Activated CD8-positive, alpha-beta memory T cell treated with anti-CD3 and anti-CD28 coated beads, Interleukin-2, amount 50 U/mL, for 48 hours (primary cell): ENCODE measurements at places on chromosomes 12 and 14.
A peak's percentile ranks its signal among the peaks of the same experiment; 100 is the strongest.

GRCh38 chr12:12214635-12215131, 52.2 kb downstream of the LRP6 start:
- no peak for DNase-seq

DNA sequence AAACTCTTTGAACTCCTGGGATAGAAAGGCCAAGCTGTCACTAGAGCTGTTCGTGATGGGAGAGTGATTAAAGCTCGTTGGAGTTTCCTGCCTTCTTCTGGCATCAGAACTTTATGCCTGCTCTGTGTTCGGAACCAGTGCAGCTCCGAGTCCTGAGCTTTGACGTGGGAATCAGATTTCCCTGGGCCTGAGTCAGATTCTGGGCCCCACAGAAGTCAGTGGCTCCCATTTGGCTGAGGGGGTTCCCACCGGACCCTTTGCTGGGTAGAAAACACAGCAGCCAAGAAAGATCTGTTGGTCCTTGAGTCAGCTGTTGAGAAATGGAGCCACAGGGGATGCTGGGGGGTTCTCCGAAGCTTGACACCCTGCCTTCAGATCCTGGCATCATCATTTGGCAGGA, 238.0 kb downstream of the CHST11 start:
- DNase-seq: no peak

DNA sequence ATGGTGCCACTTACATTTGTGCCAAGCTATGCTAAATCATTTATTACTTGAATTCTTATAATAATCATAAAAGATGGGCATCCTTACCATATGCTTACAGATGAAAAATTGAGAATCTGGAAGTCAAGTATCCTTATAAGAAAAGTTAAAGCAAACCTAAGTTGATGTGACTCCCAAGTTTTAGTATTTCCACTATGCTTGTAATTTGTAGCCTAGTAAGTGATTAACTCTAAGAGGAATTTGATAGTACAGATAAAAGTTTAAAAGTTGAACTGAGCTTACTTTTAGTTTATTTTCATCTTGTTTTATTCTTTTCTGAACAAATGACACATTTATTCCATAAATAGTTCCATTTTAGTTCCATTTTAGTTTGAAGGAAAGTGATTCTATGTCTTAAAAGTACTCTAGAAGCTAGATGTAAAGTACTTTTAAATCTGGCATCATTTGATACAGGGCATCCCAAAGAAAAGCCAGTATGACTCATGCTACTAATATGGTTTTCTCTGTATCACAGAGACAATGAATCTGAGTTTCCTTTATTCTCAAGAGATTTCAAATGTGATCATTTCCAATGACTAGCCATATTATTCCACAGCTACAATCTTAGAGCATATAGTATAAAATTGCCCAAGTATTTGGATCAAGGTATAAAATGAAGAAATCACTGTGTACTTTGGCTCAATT, 596.0 kb downstream of the SLC16A7 start:
- no peak for DNase-seq

- no peak for DNase-seq
Measured at GRCh38 chr12:52570511-52570910, 3.1 kb downstream of the KRT74 start.

- DNase-seq: no peak
Measured at GRCh38 chr12:108448246-108448645, 66.8 kb upstream of the FICD start.

DNA sequence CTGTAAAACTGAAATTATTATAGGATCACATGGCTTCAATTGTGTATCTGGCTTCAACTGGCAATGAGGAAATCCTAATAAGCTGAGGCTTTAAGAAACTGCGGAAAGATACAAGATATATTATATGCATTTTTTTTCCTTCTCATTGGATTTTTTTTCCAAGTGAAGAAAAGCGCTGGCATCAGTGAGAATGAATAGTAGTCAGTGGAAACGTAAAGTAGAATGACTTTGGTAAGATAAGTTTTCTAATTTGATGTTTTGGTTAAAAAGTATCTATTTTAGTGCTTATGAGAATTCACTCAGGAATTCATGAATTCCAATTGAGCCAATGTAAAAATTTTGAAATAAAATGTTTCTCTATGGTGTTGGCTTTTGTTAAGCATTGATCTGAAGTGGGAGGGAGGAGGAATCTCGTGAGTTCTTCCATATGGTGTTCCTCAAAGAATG, 173.5 kb upstream of the FRMD6 start:
- no peak for DNase-seq

- no peak for DNase-seq
Measured at GRCh38 chr12:6764011-6764828, 1.9 kb upstream of the PTMS start.

GRCh38 chr12:121226399-121226798, 16.5 kb downstream of the P2RX4 start:
- DNase-seq: no peak

GRCh38 chr12:109139791-109140190, 23.4 kb downstream of the ACACB start:
- DNase-seq: no peak

- DNase-seq: no peak
Measured at GRCh38 chr12:7129287-7129871, 690 bp upstream of the RBP5 start.

- DNase-seq: no peak
Measured at GRCh38 chr12:102916252-102917025, 605 bp downstream of the PAH start.

DNA sequence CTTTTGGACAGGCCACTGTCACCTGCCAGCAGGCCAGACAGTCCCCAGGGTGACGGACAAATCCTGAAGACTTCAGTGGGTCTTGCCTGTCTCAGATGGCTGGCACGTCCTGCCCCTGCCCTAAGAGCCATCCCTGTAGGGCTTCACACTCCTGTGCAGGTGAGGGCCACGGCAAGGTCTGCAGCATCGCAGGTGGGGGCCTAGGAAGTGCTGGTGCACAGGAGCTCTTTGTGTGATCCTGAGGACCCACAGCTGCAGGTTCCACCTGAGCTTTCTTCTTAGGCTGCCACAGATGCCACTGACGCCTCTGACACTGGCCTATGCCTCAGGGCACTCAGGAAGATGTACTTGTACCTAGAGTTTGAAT, 108.5 kb upstream of the FKBP4 start:
- peak; percentile 39 for DNase-seq

- no peak for DNase-seq
Measured at GRCh38 chr14:97687944-97688630, 890.9 kb downstream of the VRK1 start.

DNA sequence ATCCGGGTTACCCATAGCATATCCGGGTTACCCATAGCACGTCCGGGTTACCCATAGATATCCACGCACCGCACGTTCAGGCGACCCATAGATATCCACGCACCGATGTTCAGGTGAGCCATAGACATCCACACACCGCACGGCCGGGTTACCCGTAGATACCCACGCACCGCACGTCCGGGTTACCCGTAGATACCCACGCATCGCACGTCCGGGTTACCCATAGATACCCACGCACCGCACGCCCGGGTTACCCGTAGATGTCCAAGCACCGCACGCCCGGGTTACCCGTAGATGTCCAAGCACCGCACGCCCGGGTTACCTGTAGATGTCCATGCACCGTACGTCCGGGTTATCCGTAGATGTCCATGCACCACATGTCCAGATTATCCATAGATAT, 60.3 kb upstream of the SYT1 start:
- DNase-seq: no peak

- DNase-seq: no peak
Measured at GRCh38 chr14:102565331-102565887, 27.0 kb upstream of the RCOR1 start.

GRCh38 chr12:14357486-14357885, 8.0 kb upstream of the ATF7IP start:
- DNase-seq: no peak
